ENCODE measurements at places on chromosomes 5 and 9.

- no peak for DNase-seq
Observed at GRCh38 chr5:131258733-131259132, 5.1 kb upstream of the CDC42SE2 start.

GRCh38 chr9:107308461-107308860 lies 25.4 kb downstream of the RAD23B start:
- DNase-seq = no peak

- DNase-seq = no peak
Observed at GRCh38 chr5:179131886-179132585, 71.9 kb downstream of the ZNF354C start.

- DNase-seq = no peak
Observed at GRCh38 chr5:32810804-32811203, 99.7 kb downstream of the NPR3 start.

GRCh38 chr9:3066591-3066990 lies 222.7 kb upstream of the PUM3 start:
- DNase-seq = no peak

GRCh38 chr5:88821161-88821560 lies 61.8 kb downstream of the MEF2C start:
- no peak for DNase-seq

DNA sequence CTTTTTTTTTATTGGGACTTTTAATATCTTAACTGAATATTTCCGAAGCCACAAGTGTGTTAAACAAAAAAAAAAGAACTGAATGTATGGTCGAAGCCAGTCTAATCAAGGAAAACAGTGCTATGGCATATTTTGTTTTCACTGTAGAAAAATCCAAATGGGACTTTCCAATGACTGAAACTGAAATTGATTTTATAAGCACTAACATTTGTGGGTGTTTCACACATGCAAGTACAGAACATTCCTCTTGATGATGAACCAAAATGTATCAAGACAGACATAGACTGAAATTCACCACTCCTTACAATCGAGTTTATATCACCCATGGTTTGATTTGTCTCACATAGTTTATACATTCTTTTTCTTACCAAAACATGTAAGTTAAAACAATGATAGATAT lies 1026.8 kb downstream of the CDH18 start:
- no peak for DNase-seq

GRCh38 chr9:21028466-21028865 lies 3.0 kb downstream of the HACD4 start:
- no peak for DNase-seq

DNA sequence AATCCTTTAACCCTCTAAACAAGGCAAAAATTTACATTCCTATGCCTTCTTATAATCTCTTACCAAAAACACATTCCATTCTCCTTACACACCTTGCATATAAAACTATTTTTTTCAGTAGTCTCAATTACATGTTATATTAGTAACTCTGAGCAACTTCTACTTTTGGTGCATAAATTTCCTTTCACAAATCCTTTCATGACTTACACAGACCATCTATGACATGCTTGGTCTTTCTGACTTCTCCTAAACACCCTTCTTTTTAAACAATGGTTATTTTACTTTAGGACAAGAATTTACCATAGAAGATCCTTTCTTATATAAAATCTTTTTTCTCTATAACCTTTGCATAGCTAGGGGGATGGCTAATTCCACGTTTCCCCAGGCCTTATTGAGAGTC lies 208.0 kb upstream of the ARRDC3 start:
- DNase-seq = no peak

- no peak for DNase-seq
Observed at GRCh38 chr5:157038568-157039187, 20.2 kb downstream of the HAVCR1 start.

DNA sequence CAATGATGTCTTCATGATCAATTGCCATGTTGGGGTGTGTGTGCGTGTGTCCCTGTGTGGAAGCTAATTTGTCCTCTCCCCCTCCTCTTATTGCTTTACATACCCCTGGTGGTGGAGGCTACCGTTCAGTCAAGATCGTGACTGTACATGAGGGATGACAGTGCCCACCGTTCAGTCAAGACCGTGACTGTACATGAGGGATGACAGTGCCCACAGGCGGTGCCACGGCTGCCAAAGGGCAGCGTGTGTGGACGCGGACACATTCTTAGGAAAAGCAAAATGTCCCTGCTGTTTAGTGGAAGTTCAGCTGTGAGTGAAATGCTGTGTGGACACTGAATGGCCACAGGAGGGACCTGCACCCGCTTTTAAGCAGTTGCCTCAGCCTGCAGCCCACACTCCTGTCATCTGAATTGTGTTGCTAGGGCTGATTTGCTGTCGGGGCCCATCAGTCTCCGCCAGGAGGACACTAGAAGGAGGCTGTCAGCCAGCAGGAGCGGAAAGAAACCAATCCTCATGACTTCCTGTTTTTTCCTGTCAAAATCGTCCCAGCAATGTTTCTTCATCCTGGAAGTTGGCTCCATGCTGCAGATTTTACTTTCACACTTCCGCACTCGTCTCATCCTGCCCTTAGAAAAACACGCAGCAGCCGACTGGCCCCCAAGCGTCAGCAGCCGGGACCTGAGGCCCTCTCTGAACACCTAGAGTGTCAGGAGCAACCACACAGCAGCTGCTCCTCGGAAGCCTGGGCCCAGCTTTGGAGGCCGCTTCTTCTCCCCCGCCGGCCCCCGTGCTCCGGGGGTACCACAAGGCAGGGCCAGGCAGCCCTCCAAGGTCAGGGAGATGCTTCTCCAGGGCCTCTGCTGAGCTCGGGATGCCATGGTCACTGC lies 9.1 kb downstream of the OR2V1 start:
- no peak for DNase-seq

GRCh38 chr9:132507670-132508469 lies 74.5 kb upstream of the BARHL1 start:
- DNase-seq = peak; percentile 67

DNA sequence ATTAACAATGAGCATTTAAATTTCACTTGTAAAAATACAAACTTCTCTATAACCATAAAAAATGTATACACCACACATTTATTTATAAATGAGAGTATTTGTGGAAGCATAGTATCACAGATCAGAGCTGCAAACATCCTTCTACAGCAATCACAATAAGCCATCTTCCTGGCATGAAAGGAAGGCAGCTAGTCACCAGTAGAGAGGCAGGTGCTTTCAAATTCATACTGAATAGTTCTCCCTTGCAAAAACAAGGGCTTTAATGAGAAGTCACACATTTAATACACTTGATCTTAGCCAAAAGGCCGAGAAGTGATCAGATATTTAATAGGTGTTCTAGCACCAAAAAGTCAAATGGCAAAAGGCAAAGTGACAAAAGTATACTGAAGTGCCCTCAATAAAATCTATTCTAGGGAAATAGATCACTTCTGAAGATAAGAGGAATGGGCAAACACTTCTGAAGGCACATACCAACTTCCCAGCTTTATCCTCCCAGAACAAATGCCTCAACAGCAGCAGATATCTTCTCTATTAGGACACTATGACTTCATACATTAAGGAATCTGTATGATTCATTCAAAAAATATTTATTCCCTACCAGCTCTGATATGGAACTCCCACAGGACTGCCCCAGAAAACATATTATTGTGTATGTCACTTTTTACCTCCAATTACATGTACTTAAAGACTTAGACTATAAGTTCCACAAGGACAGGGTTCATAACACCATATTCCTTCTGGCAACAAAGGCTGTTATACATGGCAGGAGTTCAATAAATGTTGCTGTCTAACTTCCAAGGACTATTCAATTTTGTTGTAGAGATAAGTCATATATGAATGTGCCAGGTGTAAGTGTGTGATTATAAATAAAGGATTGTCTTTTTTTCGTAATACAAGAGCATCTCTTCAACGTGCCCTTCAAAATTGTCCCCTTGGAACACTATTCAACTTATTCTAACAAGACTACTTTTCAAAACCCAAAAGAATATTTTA lies 31.7 kb downstream of the MAPKAP1 start:
- no peak for DNase-seq

GRCh38 chr5:1039210-1039548 lies 30.6 kb downstream of the NKD2 start:
- no peak for DNase-seq

DNA sequence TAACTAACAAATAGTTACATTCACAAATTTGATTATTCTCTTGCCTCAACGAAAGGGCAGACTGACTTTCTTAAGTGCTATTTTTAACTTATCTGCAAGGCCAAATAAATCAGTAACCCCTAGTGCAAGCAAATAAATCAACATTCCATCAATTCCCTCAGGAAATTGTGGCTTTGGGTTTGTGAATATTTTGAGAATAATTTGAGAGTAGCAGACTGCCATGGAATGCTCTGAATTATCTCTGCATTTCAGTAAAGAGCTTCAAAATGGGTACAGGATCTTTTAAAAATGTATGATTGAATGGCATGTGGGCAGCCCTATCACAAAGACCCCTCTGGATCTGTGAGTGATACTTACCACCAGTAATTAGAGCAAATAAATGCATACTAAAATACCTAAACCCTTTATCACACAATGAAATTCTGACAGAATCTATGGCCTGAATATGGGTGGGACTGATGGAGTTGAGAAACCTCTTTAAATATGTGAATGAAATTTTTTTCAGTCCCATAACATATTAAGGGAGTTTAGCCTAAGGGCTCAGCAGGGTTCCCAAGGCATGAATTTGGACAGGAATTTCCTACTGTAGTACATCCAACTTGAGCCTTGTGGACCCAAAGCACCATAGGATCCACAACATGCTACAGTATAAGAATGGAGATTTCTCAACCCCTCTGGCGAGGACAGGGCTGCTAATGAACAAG lies 92.5 kb upstream of the ITGA2 start:
- no peak for DNase-seq

DNA sequence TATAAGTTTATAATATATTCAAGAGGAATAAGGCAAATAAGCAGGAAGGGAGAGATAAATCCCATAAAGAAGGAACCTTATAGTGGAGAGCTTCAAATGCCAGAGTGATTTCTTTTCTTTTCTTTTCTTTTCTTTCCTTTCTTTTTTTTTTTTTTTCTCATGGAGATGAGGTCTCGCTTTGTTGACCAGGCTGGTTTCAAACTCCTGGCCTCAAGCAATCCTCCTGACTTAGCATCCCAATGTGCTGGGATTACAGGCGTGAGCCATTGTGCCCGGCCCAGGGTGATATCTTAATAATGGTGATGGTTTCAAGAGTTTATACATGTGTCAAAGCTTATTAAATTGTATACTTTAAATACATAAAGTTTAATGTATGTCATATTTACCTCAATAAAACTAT lies 19.6 kb upstream of the FOCAD start:
- DNase-seq = no peak

DNA sequence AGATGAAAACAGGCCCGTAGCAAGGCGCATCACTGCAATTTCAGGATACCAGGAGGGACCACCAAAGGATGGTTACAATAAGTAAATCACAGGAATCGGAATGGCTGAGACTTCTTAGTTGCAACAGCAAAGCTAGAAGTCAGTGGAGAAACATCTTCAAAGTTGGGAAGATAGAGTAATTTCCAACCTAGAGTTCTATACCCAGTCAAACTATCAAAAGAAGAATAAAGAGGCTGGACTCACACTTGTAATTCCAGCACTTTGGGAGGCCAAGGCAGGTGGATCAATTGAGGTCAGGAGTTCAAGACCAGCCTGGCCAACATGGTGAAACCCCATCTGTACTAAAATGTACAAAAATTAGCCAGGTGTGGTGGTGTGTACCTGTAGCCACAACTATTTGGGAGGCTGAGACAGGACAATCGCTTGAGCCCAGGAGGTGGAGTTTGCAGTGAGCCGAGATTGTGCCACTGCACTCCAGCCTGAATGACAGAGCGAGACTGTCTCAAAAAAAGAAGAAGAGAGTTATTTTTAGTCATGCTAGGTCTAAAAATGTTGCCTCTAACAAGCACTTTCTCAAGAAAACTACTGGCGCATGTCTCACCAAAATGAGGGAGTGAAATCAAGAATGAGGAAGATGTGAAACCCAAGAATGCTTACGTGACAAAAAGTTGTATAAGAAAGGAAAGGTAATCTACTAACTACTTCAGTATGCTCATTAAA lies 267.7 kb downstream of the DENND1A start:
- no peak for DNase-seq

GRCh38 chr9:11946531-11946930 lies 746.7 kb upstream of the TYRP1 start:
- DNase-seq = no peak

- no peak for DNase-seq
Observed at GRCh38 chr5:25862276-25862675, 1176.1 kb downstream of the CDH9 start.

GRCh38 chr5:16095612-16096011 lies 84.0 kb downstream of the MARCHF11 start:
- DNase-seq = no peak

DNA sequence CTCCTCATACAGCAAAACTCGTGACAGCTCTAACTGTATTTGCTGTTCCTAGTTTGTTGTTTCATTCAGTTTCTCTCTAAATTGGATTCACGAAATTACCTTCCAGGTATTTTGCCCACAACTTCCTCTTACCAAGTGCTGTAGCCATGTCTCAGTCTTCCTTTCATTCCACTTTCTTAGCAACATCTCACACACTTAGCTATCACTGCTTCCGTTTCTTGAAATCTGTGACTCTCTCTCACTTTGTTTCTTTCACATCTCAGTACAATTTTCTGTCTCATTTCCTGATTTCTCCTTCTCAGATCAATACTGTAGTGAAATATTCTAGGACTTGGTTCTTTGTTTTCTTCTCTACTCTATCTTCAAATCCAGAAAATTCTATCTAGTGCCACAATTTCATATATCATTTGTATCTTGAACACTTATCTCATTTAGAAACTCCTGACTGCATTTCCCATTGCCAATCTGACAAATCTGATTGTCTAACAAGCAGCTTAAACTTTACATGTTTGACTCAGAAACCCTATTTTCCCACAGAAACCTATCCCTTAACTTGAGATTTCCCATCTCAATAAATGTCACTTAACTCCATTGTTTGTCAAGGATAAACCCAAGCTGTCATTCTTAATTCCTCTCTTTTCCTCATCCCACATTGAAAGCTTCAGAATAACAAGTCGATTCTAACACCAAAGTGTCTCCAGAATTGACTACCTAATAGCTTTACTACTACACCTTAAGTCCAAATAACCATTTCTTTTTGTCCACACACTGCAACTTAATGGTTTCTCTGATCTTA lies 303.1 kb downstream of the CDH12 start:
- no peak for DNase-seq

DNA sequence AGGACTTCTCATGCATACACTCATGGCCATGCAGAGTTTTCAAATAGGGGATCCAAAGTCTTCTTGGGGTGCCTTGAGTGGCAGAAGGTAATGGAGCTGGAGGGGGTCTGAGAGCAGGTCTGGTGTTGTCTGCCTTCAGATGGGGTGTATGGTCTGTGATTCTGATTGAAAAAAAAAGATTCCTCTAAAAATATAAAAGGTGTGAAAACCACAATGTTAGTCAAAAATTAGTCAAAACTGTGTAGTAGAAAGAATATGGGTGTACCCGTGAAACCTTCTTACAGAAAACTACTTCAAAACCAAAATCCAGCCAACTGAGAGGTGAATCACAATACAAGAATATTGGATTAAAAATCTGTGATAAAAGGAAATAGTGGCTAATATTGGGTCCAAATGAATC lies 20.1 kb downstream of the DOCK2 start:
- no peak for DNase-seq

DNA sequence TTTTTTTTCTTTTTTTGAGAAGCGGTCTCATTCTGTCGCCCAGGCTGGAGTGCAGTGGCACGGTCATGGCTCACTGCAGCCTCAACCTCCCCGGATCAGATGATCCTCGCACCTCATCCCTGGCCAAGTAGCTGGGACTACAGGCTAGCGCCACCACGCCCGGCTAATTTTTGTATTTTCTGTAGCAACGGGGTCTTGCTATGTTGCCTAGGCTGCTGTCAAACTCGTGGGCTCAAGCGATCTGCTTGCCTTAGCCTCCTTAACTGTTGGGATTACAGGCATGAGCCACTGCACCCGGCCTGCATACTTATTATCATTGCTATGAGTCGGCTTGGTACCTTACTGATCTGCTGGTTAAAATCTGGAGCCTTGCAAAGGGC lies 790 bp upstream of the IARS1 start:
- no peak for DNase-seq

Data from NCI-H1092 (cell line).